ENCODE measurements at places on chromosomes 4 and X.

DNA sequence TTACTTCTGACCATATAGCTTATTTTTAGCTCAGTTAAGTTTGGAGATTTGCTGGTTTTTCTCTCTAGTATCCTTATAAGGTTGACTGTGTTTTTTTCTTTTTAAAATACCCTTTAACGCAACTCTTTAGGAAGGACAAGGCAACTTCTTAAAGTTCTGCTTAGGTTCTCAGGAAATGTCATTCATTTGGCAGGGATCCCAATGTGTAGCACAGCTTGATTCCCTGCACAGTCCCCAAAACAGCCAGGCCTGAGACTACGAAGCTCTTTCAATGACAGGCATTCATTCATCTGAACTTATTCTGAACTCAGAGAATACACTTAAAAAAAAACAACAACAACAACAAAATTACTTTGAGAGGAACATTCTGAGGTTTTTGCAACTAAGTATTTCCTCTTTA is 1765.8 kb downstream of the PCDH7 start:
- no peak for DNase-seq

- DNase-seq, result peak; percentile 98
Measured at GRCh38 chr4:155758481-155759371, at the start of gene GUCY1B1. Gene GUCY1B1 (plus strand): TSS chr4:155759021. CDS start chr4:155759141, 120 bp downstream.

- DNase-seq, result peak; percentile 16
Measured at GRCh38 chr4:30802622-30803323, 82.6 kb downstream of the PCDH7 start.

- DNase-seq, result no peak
Measured at GRCh38 chr4:68349279-68349648, 626 bp downstream of the YTHDC1 start.

- DNase-seq, result no peak
Measured at GRCh38 chrX:19981947-19982346, 8.9 kb downstream of the BCLAF3 start.

GRCh38 chr4:129327637-129328036 is 231.7 kb downstream of the C4orf33 start:
- DNase-seq, result no peak

DNA sequence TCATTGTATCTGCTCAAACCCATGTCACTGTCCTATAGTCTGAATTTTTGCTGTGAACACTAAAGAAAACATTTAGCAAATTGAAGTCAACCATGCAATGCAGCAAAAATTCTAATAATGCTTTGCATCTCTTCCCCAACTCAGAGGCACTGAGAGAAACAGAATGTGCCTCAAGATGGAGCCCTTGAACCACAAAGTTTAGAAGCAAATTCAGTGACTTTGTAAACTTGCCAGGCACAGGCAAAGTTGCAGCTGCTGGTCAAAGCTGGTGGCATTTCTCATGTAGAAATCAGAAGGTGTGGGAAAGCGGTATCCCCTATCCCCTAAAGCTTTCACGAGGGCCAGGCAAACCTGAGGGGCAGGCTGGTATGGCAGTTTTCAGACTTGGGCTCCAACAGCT is 121.7 kb upstream of the DIPK2B start:
- DNase-seq, result peak; percentile 17

DNA sequence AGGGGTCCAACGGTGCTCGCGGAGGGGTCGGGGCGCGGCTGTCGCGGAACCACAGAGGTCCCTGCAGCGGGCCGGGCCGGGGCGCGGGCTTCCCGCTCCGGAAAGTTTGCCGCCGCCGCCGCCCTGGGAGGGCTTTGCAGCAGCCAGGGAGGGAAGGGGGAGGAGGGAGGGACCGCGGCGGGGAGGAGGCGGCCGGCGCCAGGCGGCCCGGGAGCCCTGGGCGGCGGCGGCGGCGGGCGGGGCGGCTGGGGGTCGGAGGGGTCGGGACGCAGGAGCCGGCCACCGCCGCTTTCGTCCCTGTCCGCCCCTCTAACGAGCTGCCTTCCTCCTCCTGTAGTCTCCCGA is 375 bp downstream of the FGFR3 start:
- peak; percentile 63 for DNase-seq

DNA sequence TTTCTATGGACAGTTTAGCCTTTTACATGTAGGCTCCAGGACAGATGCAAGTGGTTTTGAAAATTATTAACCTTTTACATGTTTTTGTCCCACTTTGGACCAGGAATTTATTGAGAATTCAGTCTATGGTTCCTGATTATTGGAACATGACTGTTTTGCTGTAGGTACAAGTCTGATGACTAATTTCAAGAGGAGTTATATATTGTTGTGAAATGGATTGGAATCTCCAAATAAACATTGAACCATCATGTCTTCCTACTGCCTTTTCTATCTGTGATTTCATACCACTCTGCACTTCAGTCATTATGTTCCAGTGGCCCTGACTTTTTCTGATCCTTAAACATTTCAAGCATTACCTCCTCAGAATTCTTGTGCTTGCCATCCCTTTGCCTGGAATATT is 35.9 kb downstream of the TBC1D19 start:
- peak; percentile 15 for DNase-seq

- no peak for DNase-seq
Measured at GRCh38 chrX:38382663-38383062, 30.3 kb downstream of the OTC start.

DNA sequence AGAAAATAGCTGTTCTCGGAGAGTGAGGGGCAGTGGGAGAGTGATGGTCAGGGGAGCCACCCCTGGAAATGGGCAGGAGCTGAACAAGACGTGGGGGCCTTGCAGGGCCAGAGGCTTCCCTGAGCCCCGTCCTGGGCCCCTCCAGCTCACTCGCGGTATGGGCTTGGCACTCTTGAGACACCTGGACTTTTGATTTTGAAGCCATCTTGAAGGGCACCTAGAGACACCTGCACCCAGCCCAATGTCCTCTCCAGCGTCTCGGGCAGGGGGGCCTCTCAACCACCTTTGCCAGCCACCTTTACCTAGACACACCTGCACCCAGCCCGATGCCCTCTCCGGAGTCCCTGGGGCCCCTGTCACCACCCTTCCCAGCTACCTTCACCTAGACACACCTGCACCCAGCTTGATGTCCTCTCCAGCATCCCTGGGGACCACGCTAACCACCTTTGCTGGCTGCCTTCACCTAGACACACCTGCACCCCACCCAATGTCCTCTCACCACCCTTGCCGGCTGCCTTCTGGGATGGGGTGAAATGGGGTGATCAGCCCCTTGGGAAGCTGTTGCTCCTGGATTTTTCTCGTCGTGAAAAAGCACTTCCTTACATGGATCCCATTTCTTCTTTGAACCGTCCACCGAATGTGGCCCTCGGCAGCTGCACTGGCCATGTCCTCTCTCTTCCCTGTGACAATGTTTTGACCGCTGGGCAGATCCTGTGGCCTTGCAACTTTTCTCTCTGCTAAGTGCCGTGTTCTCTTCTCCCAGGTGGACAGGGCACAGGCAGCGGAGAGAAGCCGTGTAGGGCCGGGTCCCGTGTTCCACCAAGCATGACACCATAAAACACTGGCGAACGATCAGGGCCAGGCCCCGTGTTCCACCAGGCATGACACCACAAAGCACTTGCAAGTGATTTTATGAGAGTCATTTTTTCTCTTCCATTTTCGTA is 47.5 kb downstream of the CPZ start:
- DNase-seq, result no peak

DNA sequence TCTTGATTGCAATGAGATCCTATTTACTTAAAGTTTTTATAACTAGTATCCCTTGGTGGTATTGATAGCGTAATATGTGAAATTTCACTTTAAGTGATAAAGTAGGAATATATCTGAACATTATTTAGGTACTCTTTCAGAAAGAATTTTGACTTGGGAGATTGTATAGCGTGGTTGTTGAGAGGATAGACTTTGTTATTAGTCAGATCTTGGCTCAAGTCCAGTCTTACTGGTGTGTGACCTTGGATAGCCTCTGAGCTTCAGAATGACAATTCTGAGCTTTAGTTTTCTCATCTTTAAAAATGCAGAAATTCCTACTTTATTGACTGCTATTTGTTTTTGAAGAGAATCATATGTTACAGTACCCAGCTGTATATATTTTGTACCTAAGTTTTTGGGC is 32.6 kb downstream of the DCK start:
- DNase-seq, result peak; percentile 62

- DNase-seq, result no peak
Measured at GRCh38 chrX:72003811-72004750, 93.4 kb downstream of the NHSL2 start.

- DNase-seq, result no peak
Measured at GRCh38 chr4:81459228-81459627, 12.5 kb downstream of the RASGEF1B start.

- peak; percentile 72 for DNase-seq
Measured at GRCh38 chr4:37885496-37885895, 5.4 kb upstream of the TBC1D1 start.

DNA sequence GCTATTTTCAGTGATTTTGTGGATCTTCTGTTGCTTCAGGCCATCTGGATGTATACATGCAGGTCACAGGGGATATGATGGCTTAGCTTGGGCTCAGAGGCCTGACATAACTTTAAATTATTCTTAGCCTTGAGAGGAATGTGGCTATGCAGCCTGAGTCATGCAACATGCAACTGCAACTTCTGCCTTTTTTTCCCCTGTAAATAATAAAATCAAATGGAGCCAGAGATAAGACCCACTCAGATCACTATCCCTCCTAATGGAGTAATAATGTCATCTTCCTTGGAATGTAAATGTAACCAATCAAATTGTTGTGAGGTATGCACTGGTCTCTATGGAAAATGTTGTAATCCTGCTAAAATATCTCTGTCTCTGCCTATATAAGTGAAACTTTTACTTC is 54.9 kb downstream of the MAGEB17 start:
- DNase-seq, result no peak

- DNase-seq, result no peak
Measured at GRCh38 chrX:33543757-33544156, 332.4 kb upstream of the DMD start.

DNA sequence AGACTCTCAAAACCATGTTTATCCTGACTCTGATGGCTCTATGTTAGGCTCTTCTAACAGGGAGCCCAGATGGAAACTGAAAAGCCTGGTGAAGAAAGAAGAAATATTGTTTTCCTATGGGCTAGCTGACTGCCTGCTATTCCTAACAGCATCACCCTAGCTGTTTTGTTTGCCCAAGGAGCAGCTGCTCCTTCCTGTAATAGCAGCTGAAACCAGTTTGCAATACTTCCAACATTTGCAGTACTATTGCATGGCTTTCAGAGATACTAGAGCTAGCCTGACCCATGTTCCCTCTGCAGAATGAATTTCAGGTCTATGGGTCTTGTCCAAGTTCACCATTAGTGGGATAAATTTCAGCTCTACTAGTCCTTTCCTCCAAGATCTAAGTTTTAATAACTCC is 495.2 kb downstream of the INPP4B start:
- no peak for DNase-seq

- no peak for DNase-seq
Measured at GRCh38 chr4:150573534-150573933, 8.4 kb upstream of the MAB21L2 start.

GRCh38 chrX:11537141-11537540 is 128.6 kb downstream of the ARHGAP6 start:
- no peak for DNase-seq

DNA sequence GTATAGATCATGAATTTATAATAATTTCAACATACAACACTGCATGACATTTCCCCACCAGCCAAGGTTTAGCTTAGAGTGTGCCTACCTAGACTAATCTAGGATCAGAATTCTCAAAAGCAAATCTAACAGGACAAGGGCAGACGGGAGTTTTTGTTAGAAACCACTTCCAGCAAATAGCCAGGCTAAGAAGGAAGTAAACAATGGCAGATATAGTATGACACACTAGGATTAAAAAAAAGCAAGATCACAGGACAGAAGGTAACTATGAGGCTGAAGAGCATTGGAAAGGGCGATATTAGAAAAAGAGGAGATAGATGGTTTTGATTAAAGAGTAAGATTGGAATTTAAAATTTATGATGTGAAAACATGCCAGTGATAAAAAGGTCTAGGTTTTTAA is 124.8 kb downstream of the LRBA start:
- no peak for DNase-seq

DNA sequence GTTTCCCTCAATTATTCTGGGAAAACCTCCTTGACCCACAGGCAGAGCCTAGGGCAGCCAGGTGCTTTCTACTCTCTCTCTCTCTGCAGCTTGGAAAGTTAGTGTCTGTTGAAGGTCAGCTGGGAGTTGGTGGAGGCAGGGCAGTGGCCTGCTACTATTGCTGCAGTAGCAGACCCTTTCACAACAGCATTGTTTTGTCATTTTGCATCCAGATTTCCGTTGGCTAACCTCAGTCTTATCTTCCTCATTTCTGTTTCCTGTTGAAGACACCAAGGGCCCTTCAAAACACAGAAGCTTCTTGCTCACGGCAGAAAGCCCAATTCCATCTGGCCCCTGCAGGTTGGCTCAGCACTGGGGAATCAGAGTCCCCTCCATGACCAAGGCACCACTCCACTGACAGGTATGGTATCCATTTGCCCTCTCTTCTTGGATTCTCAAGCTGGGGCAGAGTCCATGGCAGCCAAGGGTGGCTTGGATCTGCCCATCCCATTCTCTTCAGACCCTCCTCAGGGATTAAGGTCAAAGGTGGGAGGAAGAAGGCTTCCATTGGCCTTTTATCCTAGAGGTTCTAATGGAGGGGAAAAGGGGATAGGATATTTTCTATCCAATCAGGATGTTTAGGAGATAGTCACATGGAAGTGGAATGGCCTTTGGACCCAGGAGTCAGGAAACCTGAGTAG is 24.6 kb downstream of the VSIG4 start:
- DNase-seq, result no peak

DNA sequence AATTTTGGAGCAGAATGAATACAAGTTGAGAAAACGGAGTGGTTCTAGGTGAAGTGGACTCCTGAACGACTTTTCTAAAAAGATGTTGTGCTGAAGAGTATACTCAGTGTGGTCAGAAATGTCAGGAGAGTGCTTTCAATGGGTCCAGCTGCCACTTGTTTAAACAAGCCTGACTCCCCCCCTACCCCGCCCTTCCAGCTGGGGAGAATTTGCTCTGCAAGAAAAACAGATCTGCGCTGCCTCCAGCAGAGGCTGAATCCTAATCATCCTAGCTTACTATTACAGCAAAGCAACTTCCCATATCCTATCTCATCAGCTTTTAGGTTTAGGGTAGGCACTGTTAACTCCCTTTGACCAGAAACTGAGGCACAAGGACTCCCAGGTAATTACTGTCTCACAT is 1.9 kb downstream of the MAP3K15 start:
- DNase-seq, result no peak

DNA sequence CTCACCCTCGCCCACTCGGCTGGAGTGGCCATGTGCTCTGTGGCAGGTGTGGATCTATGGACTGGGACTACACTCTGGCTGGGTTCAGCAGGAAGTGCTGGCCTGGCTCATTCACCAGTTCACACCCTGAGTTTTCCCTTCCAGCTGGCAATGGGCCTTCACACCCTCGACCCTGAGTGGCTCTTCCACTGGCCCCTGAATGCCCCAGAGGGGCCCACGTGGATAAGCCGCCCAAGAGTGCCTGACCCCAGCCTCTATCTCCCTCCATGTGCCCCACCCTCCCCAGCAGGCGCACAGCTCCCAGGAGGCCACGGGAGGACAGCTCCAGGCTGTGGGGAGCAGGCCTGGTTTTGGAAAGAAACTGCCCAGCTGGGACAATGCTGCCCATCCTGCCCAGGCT is 234.1 kb downstream of the AFAP1 start:
- no peak for DNase-seq

GRCh38 chrX:73213734-73214425 is 771 bp downstream of the NAP1L2 start:
- no peak for DNase-seq

GRCh38 chr4:119841361-119841760 is 212.8 kb upstream of the PDE5A start:
- peak; percentile 12 for DNase-seq

GRCh38 chr4:137524725-137525369 is 7.4 kb downstream of the PCDH18 start:
- no peak for DNase-seq

GRCh38 chrX:103170216-103170615 is 44.7 kb upstream of the BEX4 start:
- peak; percentile 34 for DNase-seq
